Esophagus squamous epithelium (tissue), 5 donors: ENCODE measurements at places on chromosomes 1 and 21.

DNA sequence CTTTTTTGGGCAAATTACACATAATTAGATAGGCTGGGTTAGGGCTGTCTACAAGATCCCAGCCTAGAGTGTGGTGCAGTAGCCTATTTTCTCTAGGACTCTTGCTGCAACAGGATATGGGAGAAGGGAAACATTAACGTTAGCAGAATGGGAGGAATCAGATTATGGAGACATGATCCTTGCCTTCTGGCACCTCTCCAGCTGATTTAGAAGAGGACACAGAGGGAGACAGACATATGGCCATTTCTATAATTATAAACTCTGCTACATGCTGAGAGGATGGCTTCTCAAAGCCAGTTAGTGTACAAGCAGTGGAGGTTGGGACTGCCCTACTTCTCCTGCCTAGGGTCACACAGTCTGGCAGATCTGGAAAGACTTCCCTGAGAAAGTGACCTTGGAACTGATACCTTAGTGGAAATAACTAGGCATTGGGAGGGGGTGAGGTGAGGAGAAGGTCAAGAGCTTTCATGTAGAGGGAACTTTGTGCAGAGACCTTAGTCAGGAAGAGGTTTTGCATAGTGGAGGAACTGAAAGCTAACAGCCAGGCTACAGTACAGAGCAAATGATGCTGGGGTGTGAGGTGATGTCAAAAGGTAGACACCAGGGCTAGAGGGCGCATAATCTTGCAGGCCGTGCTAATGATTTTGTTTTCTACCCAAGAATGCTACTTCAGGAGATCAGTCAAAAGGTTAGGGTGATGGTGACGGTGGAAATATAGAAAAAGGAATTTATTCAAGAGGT lies 1.2 kb upstream of the CD1D start:
- no peak for DNase-seq

DNA sequence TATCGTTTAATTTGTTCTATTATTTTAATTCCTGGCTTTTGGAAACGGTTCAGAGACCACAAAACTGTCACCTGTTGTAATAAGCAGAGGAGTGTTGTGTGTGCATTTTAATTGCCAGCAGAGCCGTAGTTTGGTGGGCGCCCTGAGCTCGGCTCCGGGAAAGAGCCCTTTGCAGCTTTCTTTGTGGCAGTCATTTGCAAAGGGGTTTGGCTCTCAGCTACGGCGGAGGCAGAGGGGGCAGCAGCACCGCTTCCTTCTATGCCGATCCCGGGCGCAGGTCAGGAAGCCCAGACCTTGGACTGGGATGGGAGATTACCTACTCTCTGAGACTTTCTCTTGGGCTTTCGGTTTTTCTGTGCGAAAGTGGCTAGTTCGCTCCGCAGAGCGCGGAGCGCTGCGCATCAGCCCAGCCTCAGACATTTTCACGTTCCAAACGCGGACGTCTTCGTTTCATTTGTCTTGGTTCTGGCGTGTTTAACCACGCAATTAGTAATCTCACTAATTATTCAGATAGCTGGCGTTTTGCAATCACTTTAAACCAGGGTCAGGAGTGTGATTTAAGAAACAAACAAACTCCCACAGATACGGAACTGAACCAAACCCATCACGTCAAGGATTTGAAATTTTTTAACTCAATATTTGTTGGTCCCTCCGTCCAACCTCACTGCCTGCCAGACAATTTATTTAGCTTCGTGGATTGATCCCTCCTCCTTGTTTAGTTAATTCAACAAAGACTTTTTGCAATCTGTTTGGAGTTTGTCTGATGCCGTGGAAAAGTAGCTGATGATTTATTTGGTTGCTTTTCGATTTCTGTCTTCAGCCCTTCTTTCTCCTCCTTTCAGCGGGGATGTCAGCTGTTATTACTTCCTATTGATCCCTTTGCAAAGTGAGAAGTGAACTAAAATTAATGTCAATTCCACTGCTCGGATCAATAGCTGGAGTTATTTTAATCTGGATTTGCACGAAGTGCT lies 3.9 kb downstream of the RNF220 start:
- no peak for DNase-seq

- no peak for DNase-seq
Observed at GRCh38 chr1:154176337-154176736, 15.6 kb downstream of the TPM3 start.

GRCh38 chr1:25031966-25032667 lies 102.0 kb upstream of the RUNX3 start:
- no peak for DNase-seq

DNA sequence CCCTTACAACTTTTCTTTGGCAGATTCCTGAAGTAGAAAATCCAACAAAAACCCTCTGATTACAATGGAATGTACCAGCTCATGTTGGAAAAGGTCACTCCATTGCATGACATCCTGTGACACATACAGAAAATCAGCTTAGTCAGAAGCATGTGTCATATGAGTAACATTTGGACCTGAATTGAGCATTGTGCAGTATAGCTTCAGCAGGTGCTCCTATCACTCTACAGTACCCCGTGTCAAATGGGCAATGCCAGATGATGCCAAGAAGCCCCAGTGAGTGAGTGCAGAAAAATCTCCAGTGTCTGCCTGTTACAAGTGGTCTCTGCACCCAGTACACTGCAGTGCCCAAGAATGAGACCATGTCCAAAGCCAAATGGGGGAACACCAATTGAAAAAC lies 129.7 kb upstream of the RUNX1 start:
- DNase-seq = no peak

GRCh38 chr1:213541641-213542040 lies 446.1 kb upstream of the PROX1 start:
- DNase-seq = no peak

DNA sequence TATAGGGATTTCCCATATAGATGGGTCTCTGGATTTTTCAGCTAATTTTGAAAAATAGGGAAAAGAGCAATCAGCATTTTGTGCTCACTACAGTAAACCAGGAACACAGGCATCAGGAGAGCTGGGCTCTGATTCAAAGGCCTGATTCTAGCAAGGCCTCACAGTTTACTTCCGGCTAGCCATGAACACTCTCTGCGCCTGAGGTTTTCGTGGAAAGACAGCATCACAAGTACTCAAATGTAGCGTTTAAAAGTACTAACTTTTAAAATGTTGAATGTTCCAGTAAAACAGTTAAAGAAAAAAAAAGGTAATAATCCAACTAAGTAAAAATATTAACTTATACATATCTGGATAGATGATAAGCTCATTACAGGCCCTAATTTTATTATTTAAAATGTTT lies 120.6 kb downstream of the SLC45A1 start:
- DNase-seq = no peak

DNA sequence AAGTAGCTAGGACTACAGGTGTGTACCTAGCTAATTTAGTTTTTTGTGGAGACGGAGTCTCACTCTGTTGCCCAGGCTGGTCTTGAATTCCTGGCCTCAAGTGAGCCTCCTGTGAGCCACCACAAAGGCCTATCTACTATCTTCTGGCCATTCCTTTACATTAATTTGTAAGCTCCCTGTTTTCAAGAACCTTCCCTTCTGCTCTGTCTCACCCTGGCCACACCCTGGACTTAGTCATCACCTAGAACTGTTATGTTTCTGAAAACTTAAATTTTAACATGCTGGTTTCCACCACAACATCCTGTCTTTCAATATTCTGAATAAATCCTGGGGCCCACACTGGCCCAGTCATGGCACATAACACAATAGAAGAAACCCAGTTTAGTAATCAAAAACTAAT lies 4.9 kb upstream of the B4GALT3 start:
- DNase-seq = no peak

DNA sequence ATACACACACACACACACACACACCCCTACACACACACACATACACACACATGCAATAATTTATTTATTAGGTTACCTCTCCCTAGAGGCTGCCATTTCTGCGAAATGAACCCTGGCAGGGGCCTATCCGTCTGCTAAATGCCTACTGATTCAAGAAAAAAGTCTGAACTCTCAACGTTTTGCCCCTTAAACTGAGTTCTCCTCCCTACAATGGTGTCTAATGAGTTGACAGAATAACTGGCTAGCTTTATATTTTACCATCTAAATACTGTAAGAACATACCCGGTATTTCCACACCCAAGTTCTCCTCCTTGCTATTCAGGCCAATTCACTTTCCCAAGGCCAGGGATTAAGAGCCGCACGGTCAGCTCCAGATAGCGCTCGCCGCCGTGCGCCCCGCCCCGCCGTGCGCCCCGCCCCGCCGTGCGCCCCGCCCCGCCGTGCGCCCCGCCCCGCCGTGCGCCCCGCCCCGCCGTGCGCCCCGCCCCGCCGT lies 339 bp upstream of the RNPC3 start:
- DNase-seq = peak; percentile 39

DNA sequence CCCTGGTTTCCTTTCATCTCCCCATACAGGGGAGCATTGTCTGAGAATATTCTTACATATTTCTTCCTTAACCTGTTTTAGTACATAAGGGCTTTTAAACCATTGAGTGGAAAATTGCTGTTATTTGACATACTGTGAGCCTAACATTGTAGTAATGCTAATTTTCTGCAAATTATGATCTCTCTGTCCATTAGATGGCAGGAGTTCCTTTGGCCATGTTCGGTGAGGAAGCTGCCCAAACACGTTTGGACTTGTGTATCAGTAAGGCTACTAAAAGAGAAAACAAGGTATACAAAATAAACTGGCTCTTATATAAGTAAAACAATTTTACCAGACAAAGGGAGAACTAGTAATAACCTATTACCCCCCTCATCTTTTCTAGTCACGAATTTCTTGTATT lies 29.2 kb downstream of the CDC7 start:
- no peak for DNase-seq

- no peak for DNase-seq
Observed at GRCh38 chr1:16085522-16085921, 12.1 kb upstream of the FAM131C start.

DNA sequence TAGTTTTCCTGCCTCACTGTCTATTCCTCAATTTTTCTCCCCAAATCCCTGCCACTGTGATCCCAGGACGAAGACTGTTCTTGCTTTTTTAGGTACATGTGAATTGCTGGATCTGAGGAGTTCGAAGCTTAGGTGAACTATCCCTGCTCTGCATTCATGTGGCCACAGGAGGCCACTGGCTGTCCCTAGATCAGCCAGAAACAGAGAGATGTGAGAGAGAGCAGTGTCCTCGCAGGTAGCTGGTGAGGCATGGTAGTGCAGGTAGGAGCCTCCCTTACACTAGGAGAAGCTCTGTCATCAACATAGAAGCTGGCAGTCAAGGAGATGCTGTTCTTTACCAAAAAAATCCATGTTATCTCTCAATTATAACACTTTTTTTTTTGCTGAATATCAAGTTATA lies 71.5 kb downstream of the USP24 start:
- no peak for DNase-seq

- no peak for DNase-seq
Observed at GRCh38 chr21:41189150-41189745, 21.3 kb downstream of the BACE2 start.

- DNase-seq = no peak
Observed at GRCh38 chr1:87915771-87916170, 587.1 kb downstream of the LMO4 start.
